ENCODE measurements at places on chromosomes 16 and 17. TPM values are rescaled to one million over a fixed set of nuclear protein-coding genes. Genes with fewer than 3 reads are reported as not detected.
A peak's percentile ranks its signal among the peaks of the same experiment; 100 is the strongest.

The MFSD6L gene
- not detected for polyA plus RNA-seq

DNA sequence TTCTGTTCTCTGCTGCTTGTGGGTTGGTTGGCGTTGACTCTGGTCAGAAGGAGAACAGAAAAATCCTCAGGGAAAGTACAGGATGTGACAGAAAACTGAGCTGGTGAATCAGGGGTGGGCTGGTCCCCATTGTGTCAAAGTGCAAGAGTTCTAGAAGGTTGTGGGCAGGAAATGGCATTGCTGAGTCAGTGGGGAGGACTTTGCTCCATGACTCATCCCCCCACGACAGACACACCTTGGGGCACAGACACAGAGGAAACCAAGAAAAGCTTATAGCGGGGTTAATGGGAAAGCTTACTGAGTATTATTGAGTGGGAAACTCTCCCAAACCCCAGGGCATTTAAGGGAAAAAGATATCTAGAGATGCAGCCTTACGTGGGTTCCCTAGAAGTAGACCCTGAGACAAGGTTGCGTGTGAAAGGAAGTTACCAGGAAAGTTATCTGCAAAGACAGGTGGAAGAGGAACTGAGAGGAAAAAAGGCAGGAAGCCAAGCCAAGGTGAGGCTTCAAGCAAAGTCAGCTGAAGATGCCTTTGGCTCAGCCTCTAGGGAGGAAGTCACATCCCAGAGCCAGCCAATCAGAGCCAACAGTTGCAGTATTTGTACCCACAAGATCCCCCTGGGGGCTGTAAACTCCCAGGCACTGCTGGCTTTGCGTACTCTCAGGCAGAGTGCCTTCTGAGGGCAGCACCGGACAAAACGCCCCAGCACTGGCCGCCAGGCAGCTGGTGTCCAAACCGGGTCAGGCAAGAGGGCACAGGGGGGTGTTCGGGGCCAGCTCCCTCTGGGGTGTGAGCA, 86.4 kb downstream of the FOXL1 start:
- DNase-seq = peak; percentile 96

The CFAP97D1 gene
- polyA plus RNA-seq = not detected

GRCh38 chr17:17051791-17052461, 9.7 kb downstream of the MPRIP start:
- peak; percentile 73 for DNase-seq

The ZFHX3 gene
- 2.8 TPM for polyA plus RNA-seq

DNA sequence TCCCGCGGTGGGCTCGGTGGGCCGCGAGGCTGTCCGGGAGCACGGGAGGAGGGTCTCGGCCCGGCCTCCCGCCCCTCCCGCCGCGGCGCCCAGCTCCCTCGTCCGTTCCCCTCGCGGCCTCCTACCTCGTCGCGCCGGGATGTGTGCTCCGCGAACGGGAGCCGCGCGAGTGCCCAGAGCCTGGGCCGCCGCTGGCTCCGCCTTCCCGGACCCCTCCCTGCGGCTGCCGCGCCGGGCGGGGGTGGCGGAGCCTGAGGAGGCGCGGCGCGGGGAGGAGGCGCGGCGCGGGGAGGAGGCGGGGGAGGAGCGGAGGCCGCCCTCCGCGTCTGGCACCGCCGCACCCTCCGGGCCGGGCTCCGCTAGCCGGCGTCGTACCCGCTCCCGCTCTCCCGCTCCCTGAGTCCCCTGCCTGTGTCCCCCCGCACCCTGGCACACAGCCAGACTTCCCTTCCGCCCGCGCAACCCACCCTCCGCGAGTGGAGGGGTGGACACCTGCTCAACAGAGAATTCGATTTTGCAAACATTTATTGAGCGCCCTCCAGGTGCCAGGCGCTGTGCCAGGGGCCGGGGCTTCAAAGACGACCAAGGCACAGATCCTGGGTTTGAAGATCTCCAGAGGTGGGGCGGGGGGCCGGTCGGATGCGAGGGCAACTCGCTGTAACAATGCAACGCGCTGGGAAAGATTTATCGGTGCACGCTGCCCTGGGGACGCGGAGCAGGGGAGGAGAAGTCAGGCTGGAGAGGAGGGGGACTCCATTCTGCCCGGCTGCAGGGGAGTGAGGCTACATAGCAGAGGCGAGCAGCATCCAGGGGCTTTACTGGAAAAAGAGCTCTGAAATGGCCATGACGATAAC, at the start of gene MPP3:
MPP3 (minus strand) TSS at position 171 of the 854 bp plus-strand sequence. CDS start 1,240 bp downstream, outside the sequence.
- peak; percentile 90 for DNase-seq

The CDT1 gene
- 5.4 TPM for polyA plus RNA-seq

DNA sequence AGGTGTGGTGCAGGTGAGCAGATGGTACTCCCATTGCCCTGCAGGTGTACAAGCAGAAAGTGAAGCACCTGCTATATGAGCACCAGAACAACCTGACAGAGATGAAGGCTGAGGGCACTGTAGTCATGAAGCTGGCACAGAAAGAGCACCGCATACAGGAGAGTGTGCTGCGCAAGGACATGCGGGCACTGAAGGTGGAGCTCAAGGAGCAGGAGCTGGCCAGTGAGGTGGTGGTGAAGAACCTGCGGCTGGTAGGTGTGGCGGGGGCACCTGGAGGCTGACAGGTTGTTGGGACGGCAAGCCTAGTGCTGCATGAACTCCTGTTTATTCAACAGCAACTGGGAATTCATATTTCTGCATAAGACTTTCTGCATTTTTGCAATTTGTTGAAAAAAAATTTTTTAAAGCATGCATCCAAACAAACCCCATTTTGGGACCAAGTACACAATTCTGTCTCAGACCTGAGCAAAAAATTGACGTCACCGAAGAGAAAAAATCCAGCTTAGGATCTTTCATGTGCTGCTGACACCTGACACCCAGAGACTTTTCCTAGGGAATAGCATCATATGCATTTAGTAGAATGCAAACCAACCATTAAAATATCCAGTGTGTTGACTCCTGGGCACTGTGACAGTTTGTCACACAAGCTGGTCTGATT, 13.5 kb upstream of the DBNDD1 start:
- DNase-seq = peak; percentile 55

The AOC2 gene
- polyA plus RNA-seq = 0.09 TPM

- DNase-seq = no peak
Observed at GRCh38 chr17:76307299-76307965, 644 bp downstream of the QRICH2 start.

DNA sequence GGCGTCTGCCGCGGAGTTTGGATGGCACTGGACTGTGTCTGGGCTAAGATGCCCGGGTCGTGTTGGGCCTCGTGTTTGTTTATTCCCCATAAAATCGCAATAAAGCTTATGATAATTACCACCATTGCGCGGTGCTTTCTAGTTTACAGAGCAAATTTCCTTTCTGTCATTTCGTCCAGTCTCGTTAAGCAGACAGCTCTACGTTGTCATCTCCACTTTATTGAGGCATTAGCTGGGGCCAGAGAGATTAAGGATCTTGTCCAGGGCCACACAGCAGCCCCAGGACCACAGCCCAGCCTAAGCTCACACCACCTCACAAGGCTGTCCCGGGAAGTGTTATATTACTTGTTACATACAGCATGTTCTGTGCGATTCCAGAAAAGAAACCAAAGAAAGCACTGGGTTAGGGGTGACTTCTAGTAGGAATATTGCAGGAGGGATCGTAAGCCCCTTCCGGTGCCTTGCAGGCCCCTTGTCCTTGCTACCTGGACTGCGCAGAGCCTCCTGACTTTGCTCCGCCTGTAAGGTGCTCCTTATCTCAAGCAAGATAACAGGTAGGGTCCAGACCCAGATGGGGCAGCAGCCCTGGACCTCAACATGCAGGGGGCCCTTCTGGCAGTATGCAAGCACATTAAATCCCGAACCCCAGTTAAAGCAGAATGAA, 6.3 kb downstream of the NOS2 start:
- no peak for DNase-seq

DNA sequence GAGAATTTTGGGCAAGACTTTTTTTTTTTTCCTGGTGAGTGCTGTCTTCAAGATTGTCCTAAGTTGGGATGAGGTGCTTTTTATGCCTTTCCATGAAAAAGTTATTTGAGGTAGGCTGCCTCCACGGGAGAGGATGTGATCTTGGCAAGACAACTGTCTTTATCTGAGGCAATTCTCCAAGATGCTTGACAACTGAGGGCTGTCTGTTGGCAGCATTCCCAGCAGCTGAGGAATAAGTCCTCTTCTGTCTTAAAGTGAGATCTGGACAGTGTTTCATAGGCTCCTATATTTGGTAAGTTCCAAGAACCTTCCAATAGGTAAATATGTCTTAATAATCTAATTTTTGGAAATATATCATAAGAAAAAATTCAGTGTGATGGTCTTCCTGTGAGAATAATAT, 662.0 kb downstream of the CDH11 start:
- DNase-seq = peak; percentile 44

- no peak for DNase-seq
Observed at GRCh38 chr17:80608326-80608725, 63.7 kb downstream of the RPTOR start.

- DNase-seq = peak; percentile 47
Observed at GRCh38 chr17:3475812-3476610, at the start of gene ASPA. Gene ASPA, plus strand, starts transcription at chr17:3475997. Its CDS starts 163 bp downstream, at chr17:3476160.

GRCh38 chr16:57618296-57619132, 9.9 kb upstream of the ADGRG1 start:
- DNase-seq = peak; percentile 25

The ATP1B2 gene
- not detected for polyA plus RNA-seq

- no peak for DNase-seq
Observed at GRCh38 chr16:47229053-47230050, 85.6 kb upstream of the NETO2 start.

The LDHD gene
- polyA plus RNA-seq = 0.81 TPM

DNA sequence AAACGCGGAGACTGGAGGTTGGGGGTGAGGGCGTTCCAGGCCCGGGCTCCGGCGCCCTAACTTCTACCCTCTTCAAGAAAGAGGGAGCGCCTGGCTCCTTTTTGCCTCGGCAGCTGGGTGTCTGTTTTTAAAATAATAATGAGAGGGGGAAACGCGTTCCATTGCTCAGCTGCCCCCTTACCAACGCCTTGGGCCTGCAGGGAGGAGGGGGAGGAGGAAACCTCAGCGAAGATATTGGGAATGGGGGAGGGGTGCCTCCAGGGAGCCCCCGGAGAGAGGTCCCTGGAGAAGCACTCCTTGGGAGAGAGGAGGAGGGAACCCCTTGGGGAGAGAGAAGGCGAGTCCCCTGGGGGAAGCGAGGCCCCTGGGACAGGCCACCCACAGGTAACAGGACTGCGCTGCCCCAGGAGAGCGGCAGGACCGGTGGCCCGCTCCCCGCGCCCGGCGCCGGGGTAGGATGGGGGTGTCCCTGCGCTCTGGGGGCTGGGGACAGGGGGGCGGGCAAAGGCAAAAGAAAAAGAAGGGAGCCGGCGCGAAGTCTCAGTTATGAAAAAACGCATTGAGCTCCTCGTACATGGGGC, 2.7 kb downstream of the NEUROD2 start:
- DNase-seq = no peak

The KRTAP2-2 gene
- 0.74 TPM for polyA plus RNA-seq

- no peak for DNase-seq
Observed at GRCh38 chr16:84207251-84207650, 16.3 kb downstream of the ADAD2 start.

DNA sequence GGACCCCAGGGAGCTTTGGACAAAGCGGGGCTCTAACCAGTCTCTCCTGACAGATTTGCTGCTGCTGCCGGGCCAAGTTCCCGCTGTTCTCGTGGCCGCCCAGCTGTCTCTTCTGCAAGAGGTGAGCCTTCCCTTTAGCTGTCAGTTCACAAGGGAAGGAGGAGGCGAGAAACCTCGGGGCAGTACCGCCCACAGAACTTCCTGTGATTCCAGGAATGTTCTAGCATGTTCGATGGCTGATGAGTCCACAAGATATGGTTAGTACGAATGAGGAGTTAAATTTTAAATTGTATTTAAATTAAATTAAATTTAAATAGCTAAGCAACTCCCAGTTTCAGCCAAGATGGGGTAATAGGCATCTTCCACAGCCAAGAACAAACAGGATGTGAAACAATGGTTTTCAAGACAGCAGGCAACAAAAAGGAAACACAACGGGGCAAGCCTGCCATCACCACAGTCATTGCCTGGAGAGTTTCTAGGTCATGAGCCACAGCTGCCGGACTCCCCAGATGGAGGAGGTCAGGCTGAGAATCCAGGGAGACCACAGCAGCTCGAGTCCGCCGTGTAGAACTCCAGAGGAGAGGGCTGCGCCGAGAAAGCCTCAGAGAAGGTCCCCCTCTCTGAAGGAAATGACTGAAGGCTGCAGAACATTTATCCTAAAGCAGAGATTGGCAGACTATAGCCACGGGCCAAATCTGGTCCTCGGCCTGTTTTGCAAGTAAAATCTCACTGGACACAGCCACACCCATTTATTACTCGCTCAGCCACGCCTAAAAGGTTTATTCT, 9.5 kb upstream of the TCF25 start:
- peak; percentile 25 for DNase-seq

DNA sequence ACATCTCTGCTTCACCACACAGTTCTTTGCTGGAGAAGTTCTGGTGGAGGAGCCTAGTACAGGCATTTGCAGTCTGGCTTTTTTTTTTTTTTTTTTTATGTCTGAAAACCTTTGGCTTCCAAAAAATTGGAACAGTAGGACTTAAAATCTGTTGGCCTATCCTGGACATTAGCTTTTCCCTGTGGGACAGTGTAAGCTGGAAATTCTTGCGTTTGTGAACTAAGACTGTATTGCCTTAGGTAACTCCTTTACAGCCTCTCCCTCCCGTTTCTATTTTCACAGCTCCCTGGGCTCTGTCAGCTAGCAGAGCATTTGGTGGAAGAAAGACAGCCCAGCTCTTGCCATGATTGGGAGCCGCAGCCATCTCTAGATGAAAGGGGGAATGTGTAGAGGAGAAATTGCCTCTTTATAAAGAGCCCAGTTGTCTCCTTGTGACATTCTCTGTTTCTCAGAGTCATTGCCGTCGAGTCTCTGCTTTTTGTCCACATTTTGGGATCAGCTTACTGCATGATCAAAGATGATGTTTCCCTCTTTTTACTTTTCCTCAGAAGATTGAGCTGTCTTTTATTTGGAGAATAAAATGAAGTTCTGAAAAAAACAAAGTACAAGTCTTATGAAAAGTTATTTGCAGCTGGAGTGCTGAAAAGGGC, 227.5 kb downstream of the SPECC1 start:
- DNase-seq = no peak

DNA sequence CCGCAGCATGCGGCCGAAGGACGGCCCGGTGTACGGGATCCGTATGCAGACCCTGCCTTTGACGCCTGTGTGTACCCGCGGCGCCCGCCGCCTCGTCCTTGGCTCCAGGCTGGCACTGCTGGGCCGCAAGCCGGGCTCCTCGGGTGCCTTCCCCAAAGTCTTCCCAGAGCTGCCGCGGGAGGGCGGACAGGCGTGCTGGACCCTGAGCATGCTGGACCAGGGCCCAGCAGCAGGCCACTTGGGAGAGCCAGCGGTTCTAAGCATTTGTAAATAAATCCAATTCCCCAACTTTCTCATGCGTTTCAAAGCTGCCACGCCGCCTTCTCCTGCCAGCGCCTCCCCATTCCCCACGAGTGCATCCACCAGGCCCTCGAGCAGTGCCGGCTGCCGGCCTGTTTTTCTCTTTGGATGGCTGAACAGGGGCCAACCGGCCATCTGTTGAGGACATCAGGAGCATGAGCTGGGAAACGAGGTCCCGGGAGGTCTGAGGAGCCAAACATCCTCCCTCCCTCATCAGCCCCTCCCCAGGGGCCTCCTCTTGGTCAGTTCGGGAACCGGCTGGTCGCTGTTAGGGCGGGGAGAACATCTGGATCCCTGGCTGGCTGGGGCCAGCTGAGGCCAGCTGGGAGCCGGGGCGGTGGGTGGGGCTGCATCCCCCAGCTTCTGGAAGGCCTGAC, 20.5 kb upstream of the PABPN1L start:
- DNase-seq = no peak

GRCh38 chr17:32249475-32249874, 16.2 kb upstream of the RHBDL3 start:
- DNase-seq = no peak

GRCh38 chr17:74842599-74843351, 16.9 kb downstream of the GRIN2C start:
- peak; percentile 85 for DNase-seq

GRCh38 chr17:82713071-82713723, 3.3 kb upstream of the FN3KRP start:
- DNase-seq = no peak
